ENCODE measurements at places on chromosomes 11 and 22.

GRCh38 chr11:44310463-44311272 is 729 bp upstream of the ALX4 start:
- DNase-seq = no peak

DNA sequence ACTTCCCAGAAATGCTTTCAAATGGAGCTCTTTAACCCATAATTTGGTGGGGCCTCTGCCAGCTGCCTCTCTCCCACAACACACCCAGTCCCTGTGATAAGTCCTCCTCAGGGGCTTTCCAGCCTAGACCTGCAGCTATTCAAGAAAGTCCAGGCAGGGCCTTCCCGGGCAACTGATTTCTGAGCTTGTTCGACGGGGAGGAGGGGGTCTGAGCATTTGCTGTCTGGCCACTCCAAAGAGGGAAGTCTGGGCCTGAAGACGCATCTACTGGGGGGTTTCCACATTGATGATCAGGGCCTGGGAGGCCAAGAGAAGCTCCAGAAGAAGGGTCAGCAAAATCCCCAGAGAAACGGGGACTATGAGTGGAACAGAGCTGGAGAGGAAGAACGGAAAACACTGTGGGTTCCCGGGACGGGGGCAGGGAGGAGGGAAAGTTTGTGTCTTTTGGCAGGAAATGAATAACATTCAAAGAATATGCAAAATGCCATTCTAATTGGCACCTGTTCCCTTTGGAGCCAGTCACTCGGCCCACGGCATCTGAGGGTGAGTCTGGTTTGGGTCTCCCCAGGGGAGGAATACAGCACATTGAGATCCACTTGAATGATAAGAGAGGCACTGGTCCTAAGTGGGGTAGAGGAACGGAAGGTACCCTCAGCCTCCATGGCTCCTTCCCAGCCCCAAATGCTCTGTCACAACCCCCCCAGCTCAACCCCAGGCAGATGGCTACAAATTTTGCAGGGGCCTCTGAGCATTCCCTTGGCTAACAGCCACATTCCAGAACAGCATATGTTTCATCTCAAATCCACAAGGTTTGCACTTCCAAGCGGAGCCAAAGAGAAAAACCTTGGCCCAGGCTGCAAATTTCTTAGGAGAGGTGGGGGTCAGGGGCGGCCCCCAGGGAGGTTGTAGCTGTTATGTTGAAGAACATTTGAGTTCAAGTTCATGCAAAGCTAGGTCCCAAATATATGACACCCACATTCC is 72.0 kb downstream of the RPUSD4 start:
- DNase-seq = no peak

- no peak for DNase-seq
Measured at GRCh38 chr11:100903284-100903683, 216.2 kb downstream of the ARHGAP42 start.

DNA sequence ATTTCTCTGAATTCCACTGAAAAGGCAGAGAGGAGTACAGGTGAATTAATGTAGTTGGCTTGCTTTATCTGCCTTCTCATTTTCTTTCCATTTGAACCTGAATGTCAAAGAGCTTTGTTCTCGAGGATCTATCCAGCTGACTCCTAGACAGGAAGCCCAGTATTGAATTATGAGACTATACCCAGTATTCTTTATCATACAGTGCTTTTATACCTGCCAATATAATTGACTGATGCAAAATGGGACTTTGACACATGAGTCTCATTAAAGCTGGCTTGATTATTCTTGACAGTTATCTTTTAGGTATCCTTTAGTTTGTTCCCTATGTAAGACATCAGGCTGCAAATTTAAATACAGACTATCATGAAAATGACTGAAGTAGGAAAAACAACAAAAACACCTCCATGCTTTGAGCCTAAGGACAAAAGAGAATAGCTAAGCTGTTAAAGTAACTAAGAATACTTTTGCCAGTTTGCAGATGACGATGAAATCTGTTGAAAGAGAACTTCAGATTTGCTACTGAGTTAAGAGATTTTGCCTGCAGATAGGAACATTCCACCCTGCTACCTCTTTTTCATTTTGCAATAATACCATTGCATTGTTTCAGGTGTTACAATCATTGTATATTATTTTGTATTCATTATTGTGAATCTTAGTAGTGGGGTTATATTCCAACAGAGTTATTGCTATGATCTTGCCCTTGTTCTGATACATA is 117.1 kb downstream of the ENTHD1 start:
- DNase-seq = no peak

DNA sequence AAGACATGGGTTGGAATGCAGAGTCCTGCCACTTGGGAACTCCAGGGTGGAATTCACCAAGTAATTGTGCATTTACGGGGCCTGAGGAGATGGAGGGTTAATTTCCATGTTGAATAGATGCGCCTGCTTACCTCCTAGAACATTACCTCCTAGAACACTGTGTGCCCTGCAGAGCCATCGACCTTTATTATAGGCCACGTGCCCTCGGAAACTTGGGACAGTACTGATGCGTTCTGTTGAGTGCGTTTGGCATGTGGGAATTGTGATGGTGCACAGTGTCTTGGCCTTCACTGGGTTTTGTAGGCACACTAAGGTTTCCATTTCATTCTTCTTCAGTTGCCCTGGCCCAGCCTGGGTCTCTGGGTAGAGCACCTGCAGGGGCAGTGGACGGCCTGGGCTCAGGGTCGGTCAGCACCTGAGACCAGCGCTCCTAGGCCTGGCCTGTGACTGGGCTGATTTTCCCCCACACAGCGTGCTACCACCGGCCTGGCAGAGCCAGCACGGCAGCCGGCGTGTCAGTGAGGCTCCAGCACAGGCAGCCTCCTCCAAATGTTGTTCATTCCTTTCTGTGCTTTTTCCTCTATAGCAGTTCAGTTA is 12.7 kb downstream of the TRMU start:
- no peak for DNase-seq

DNA sequence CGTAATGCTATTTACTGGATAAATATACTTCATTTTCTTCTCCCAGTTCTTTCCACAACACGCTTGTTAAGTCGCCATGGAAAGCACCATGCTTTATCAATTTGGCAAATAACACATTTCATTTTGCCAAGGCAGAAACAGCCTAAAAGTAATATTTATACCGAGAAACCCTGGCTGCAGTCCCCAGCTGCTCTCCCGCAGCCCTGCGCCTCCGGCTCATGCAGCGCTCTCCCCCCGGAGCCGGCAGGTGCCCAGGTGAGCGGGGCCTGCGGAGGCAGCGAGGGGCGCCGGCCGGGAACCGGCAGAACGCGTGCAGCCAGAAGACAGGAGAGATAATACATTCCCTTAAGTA is 681 bp upstream of the ARHGEF12 start:
- no peak for DNase-seq

All from activated T-cell treated with anti-CD3 and anti-CD28 coated beads, Interleukin-2, amount 50 U/mL, for 48 hours (primary cell).